ENCODE measurements at places on chromosomes 1 and 21.

DNA sequence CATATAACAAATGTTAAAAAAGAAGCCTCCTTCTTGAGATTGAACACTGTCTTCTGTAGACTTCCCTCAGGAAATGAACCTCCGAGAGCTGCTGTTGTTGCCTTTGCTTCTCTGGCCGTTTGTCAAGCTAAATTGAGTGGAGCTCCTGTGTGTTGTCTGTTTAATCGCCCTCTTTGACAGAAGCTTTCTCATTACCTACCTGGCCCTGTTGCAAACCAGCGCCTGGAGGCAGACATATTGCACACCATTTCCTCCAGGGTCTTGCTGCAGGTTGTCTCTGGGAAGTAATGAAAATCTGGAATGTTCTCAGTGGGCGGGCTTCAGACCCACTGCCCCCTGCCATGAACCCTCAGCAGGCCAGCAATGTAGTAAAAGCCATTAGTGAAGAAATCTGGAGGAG, 83.3 kb downstream of the GABPA start:
- no peak for DNase-seq

DNA sequence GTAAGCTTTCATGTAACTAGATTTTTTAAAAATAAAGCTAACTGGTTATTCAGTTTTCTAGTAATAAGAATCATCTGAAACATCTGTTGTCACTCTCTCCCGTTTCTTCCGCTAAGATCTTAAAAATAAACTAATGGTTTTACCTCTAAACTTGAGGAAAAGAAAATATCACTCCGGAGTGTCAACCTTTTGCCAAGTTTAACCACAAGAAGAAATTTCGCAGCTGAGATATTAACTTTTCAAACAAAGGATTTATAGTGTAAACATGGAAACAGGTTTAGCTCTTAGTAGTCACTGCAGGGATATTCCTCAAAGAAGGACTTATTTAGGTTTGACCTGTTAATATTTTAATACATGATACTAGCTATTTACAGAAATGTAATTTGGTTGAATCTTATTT, 954.9 kb downstream of the ADGRL2 start:
- no peak for DNase-seq

- DNase-seq, result no peak
Measured at GRCh38 chr1:223738465-223739365, 26.4 kb downstream of the CAPN2 start.

DNA sequence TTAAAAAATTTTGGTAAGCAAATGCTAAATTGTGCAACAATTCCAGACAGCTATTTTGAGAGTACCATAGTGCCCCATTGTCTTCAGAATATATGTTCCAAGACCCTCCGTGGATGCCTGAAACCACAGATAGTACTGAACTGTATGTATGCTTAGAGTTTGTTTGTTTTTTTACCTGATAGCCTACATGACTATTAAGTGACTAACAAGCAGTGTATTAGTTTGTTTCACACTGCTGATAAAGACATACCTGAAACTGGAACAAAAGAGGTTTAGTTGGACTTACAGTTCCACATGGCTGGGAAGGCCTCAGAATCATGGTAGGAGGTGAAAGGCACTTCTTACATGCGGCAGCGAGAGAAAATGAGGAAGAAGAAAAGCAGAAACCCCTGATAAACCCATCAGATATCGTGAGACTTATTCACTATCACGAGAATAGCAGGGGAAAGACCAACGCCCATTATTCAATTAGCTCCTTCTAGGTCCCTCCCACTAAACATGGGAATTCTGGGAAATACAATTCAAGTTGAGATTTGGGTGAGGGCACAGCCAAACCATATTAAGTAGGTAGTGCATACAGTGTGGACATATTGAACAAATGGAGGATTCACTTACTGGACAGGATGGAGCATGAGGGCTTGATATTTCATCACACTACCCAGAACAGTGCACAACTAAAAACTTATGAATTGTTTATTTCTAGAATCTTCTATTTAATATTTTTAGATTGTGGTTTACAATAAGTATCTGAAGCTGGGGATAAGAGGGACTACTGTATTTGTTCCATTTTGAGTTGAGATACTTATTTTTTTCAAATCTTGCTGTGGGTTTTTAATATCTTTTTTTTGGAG, 78.5 kb downstream of the LHX9 start:
- no peak for DNase-seq

DNA sequence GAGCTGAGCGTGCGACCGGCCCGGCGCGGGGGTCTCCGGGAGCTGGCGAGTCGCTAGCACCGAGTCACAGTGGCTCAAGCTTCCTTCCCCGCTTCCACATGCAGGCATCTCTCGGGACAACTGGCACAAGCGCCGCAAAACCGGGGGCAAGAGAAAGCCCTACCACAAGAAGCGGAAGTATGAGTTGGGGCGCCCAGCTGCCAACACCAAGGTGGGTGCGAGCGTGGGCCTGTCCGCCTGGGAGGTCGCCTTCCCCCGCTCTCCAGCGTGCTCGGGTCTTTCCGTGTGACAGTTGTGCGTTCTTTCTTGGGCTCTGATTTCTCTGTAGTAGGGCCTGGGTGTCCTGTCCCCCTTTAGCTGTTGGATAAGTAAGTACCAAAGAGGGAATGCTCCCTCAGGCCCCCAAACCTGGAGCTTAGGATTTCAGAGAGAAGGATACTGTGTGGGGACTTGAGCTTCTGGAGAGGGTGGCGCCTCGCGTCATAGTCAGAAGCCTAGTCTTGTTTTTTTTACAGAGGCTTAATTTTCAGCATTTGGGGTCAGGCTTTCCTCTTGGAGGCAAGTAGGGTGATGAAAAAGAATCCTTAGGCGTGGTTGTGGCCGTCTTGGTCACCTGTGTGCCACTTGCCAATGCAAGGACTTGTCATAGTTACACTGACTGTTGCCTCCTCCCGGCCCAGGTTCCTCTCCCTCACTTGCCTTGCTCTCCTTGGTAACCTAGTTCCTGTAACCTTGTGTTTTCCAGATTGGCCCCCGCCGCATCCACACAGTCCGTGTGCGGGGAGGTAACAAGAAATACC, 790 bp downstream of the RPS8 start:
- DNase-seq, result no peak

- DNase-seq, result no peak
Measured at GRCh38 chr1:231867607-231868006, 241.0 kb downstream of the DISC1 start.
